CD4-positive, CD25-positive, alpha-beta regulatory T cell (primary cell): ENCODE measurements at places on chromosomes 6 and 20. TPM values are rescaled to one million over a fixed set of nuclear protein-coding genes. Genes with fewer than 3 reads are reported as not detected.

NKAIN4 gene
- not detected for total RNA-seq

PRPH2 gene
- total RNA-seq, result not detected

LBP gene
- total RNA-seq, result not detected

BPIFB4 gene
- not detected for total RNA-seq

PPP1R3G gene
- 0.10 TPM for total RNA-seq

WFDC5 gene
- not detected for total RNA-seq

FAM162B gene
- total RNA-seq, result not detected

TSPO2 gene
- total RNA-seq, result not detected

TBXT gene
- total RNA-seq, result not detected

CPXM1 gene
- total RNA-seq, result 1.2 TPM

DNA sequence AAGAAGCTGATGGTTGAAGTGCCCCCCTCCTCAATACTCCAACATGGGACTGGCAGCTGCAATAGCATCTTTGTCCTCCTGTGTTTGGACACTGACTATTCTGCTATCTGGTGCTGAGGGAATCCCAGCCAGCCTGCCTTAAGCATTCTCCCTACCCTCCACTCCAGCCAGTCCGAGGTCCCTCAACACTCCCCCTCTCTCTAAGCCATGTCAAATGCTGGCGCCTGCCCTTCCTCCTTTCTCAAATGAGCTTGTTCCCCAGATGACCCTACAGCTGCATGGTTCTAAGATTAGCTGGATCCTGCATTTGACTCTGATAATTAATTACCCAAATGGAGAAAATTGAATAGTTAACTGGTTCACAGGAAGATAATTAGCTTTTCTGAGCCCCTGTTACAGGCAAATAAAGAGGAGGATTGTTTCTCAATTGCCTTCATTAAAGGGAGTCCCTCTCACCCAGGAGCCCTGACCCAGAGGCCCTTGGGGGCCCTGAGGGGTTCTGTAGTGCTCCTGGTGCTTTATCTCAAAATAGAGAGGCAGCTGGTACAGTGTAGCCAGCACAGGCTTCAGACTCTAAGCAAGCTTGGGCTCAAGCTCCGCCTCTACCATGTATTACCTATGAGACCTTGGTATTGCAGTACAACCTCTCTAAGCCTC, 37.9 kb upstream of the CHD6 start:
- H3K4me3 ChIP-seq, result no peak overlapping the region
- DNase-seq, result no peak
- H3K36me3 ChIP-seq, result no peaks in the 10 kb centered on the region
- no peaks in the 10 kb centered on the region for H3K4me1 ChIP-seq
- H3K27me3 ChIP-seq, result peaks cover 4% of the 10 kb centered on the region

- H3K4me1 ChIP-seq, result no peaks in the 10 kb centered on the region
- H3K36me3 ChIP-seq, result no peaks in the 10 kb centered on the region
- no peak for DNase-seq
Measured at GRCh38 chr6:142290851-142291250, 11.0 kb upstream of the ADGRG6 start.

DNA sequence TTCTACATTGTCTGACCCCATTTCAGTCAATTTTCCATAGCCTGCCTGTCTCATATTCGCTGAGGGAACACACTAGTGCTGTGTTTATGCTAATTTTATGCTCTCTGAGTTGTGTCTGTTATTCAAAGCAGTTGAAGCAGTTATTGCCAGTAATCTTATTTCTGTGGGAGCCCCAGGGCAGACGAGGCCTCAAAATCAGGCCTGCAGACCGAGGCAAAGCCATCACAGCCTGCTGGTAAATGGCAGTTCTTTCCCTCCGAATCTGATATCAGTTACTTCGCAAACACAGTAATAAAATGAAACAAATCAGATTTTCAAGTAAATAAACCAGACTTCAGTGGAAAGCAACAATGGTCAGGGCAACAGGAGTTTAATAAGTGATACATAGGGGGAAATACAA, 508.4 kb downstream of the PKHD1 start:
- no peak for DNase-seq
- H3K27ac ChIP-seq, result no peak overlapping the region
- H3K27me3 ChIP-seq, result no peaks in the 10 kb centered on the region
- H3K36me3 ChIP-seq, result no peaks in the 10 kb centered on the region
- H3K4me1 ChIP-seq, result no peaks in the 10 kb centered on the region

- DNase-seq, result no peak
- no peak overlapping the region for H3K4me3 ChIP-seq
- no peaks in the 10 kb centered on the region for H3K4me1 ChIP-seq
- no peak overlapping the region for H3K27ac ChIP-seq
- no peaks in the 10 kb centered on the region for H3K36me3 ChIP-seq
- no peaks in the 10 kb centered on the region for H3K27me3 ChIP-seq
Measured at GRCh38 chr6:131255911-131256310, 120.6 kb downstream of the AKAP7 start.

- peaks cover 35% of the 10 kb centered on the region for H3K36me3 ChIP-seq
- peak; percentile 34 for DNase-seq
- H3K27ac ChIP-seq, result peak overlapping the region; percentile 67
- no peaks in the 10 kb centered on the region for H3K27me3 ChIP-seq
Measured at GRCh38 chr20:63942250-63942951, 13.8 kb downstream of the UCKL1 start.

- H3K4me3 ChIP-seq, result no peak overlapping the region
- peaks cover 21% of the 10 kb centered on the region for H3K36me3 ChIP-seq
- DNase-seq, result no peak
- H3K4me1 ChIP-seq, result peaks cover 61% of the 10 kb centered on the region
- H3K27me3 ChIP-seq, result no peaks in the 10 kb centered on the region
Measured at GRCh38 chr20:51493346-51493791, 49.1 kb downstream of the NFATC2 start.

- H3K4me3 ChIP-seq, result no peak overlapping the region
- no peaks in the 10 kb centered on the region for H3K27me3 ChIP-seq
- no peaks in the 10 kb centered on the region for H3K36me3 ChIP-seq
- H3K27ac ChIP-seq, result no peak overlapping the region
Measured at GRCh38 chr20:57891014-57891413, 181.2 kb upstream of the PMEPA1 start.

- no peak for DNase-seq
- no peak overlapping the region for H3K27ac ChIP-seq
- no peak overlapping the region for H3K4me3 ChIP-seq
- H3K27me3 ChIP-seq, result no peaks in the 10 kb centered on the region
Measured at GRCh38 chr6:8432614-8433013, 2.7 kb downstream of the SLC35B3 start.

GRCh38 chr6:74814440-74814839, 391.4 kb downstream of the COL12A1 start:
- DNase-seq, result no peak
- no peaks in the 10 kb centered on the region for H3K4me1 ChIP-seq
- no peaks in the 10 kb centered on the region for H3K36me3 ChIP-seq
- H3K4me3 ChIP-seq, result no peak overlapping the region
- no peak overlapping the region for H3K27ac ChIP-seq

DNA sequence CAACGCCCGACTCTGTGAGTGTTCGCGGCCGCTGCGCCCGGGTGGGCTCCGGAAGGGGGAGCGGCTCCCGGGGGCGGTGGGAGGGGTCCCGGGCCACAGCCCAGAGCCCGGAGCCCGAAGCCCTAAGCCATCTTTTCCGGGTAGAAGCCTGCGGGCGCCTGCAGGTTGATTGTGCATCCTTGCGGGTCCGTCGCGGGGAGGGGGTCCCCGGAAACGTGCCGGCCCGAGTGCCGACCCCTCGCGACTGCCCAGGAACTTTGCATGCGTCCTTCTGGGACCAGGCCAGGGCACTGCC, 413 bp downstream of the PTPRA start:
- peak; percentile 67 for DNase-seq
- H3K36me3 ChIP-seq, result no peaks in the 10 kb centered on the region
- no peaks in the 10 kb centered on the region for H3K27me3 ChIP-seq
- peak overlapping the region; percentile 80 for H3K4me3 ChIP-seq

GRCh38 chr6:5126214-5126613, 41.1 kb downstream of the PPP1R3G start:
- H3K36me3 ChIP-seq, result no peaks in the 10 kb centered on the region
- no peak for DNase-seq
- H3K27ac ChIP-seq, result no peak overlapping the region
- no peaks in the 10 kb centered on the region for H3K4me1 ChIP-seq
- H3K4me3 ChIP-seq, result no peak overlapping the region
- H3K27me3 ChIP-seq, result no peaks in the 10 kb centered on the region

- no peak overlapping the region for H3K27ac ChIP-seq
- H3K36me3 ChIP-seq, result no peaks in the 10 kb centered on the region
- H3K4me3 ChIP-seq, result no peak overlapping the region
- no peak for DNase-seq
- peaks cover 19% of the 10 kb centered on the region for H3K4me1 ChIP-seq
- H3K27me3 ChIP-seq, result no peaks in the 10 kb centered on the region
Measured at GRCh38 chr6:158010591-158011477, 29.2 kb downstream of the SYNJ2 start.

GRCh38 chr6:135985471-135985870, 134.0 kb downstream of the PDE7B start:
- H3K4me3 ChIP-seq, result no peak overlapping the region
- no peaks in the 10 kb centered on the region for H3K4me1 ChIP-seq
- no peak overlapping the region for H3K27ac ChIP-seq
- H3K27me3 ChIP-seq, result no peaks in the 10 kb centered on the region
- no peak for DNase-seq

GRCh38 chr6:15026832-15027231, 219.0 kb upstream of the JARID2 start:
- no peak overlapping the region for H3K27ac ChIP-seq
- H3K4me1 ChIP-seq, result no peaks in the 10 kb centered on the region
- no peak for DNase-seq
- H3K36me3 ChIP-seq, result no peaks in the 10 kb centered on the region
- H3K4me3 ChIP-seq, result no peak overlapping the region
- H3K27me3 ChIP-seq, result no peaks in the 10 kb centered on the region

DNA sequence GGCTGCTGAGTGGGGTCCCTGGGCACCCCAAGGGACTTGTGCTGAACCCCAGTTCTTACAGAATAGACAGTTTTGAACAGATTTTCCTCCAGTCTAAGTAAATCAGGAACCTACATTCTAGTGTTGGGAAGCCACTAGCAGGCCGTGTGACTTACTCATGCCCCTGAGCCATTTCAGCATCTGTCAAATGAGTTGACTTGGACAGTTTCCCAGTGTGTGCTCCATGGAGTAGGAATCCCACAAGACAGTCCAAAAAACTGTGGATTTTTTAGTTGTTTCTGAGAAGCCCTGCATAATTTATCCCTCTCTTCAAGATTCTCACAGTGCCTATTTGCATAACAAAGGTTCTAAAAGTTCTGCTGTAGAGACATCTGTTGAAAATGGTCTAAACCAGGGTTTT, 2.1 kb downstream of the GABRR2 start:
- no peaks in the 10 kb centered on the region for H3K27me3 ChIP-seq
- H3K4me1 ChIP-seq, result no peaks in the 10 kb centered on the region
- H3K4me3 ChIP-seq, result no peak overlapping the region
- H3K27ac ChIP-seq, result no peak overlapping the region
- no peak for DNase-seq
- H3K36me3 ChIP-seq, result no peaks in the 10 kb centered on the region

- H3K27ac ChIP-seq, result no peak overlapping the region
- no peaks in the 10 kb centered on the region for H3K27me3 ChIP-seq
- H3K36me3 ChIP-seq, result no peaks in the 10 kb centered on the region
- no peak overlapping the region for H3K4me3 ChIP-seq
Measured at GRCh38 chr6:145241721-145242120, 493.6 kb downstream of the EPM2A start.

GRCh38 chr6:90008908-90009501, 114.7 kb downstream of the GJA10 start:
- no peak overlapping the region for H3K27ac ChIP-seq
- no peak for DNase-seq
- H3K4me1 ChIP-seq, result no peaks in the 10 kb centered on the region
- no peaks in the 10 kb centered on the region for H3K27me3 ChIP-seq
- no peak overlapping the region for H3K4me3 ChIP-seq

- DNase-seq, result no peak
- peaks cover 5% of the 10 kb centered on the region for H3K36me3 ChIP-seq
- peaks cover 67% of the 10 kb centered on the region for H3K4me1 ChIP-seq
- H3K4me3 ChIP-seq, result peak overlapping the region; percentile 33
- no peaks in the 10 kb centered on the region for H3K27me3 ChIP-seq
Measured at GRCh38 chr6:142822383-142822782, 122.6 kb downstream of the HIVEP2 start.

- H3K4me1 ChIP-seq, result no peaks in the 10 kb centered on the region
- H3K27ac ChIP-seq, result no peak overlapping the region
- no peaks in the 10 kb centered on the region for H3K36me3 ChIP-seq
- no peaks in the 10 kb centered on the region for H3K27me3 ChIP-seq
- H3K4me3 ChIP-seq, result no peak overlapping the region
Measured at GRCh38 chr20:11395581-11395980, 522.1 kb upstream of the BTBD3 start.

- no peaks in the 10 kb centered on the region for H3K27me3 ChIP-seq
- no peaks in the 10 kb centered on the region for H3K4me1 ChIP-seq
- H3K4me3 ChIP-seq, result no peak overlapping the region
- H3K27ac ChIP-seq, result no peak overlapping the region
- DNase-seq, result no peak
- no peaks in the 10 kb centered on the region for H3K36me3 ChIP-seq
Measured at GRCh38 chr20:63130658-63131577, 85.0 kb downstream of the YTHDF1 start.

GRCh38 chr6:15020119-15020770, 225.6 kb upstream of the JARID2 start:
- no peaks in the 10 kb centered on the region for H3K36me3 ChIP-seq
- no peak for DNase-seq
- H3K4me1 ChIP-seq, result no peaks in the 10 kb centered on the region

DNA sequence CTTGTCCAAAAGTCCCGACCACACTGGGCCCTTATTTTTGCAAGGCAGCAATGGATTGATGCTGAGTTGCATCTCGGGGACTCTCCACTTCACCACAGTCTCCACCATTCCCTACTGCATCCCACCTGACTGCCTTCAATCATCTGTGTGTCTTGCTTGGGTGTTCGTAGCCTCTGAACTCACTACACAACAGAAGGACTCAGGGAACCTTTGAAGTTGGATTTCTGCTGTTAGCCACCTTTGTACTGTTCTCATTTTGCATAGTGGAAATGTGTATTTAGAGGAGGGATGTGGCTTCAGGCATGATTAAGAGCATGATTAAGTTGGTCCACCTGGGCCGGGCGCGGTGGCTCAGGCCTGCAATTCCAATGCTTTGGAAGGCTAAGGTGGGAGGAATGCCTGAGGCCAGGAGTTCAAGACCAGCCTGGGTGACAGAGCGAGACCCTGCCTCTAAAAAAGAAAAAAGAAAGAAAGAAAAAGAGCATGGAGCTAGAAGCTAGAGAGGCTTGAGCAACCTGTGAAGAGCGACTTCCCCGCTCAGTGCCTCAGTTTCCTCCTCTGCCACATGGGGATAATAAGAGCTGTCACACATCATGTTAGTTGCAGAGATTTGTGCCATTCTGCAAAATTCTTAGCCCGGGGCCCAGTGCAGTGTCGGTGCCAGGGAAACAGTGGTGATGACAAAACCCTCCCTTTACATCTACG, 121.3 kb upstream of the PTPN1 start:
- H3K36me3 ChIP-seq, result no peaks in the 10 kb centered on the region
- no peak for DNase-seq
- no peaks in the 10 kb centered on the region for H3K4me1 ChIP-seq

DNA sequence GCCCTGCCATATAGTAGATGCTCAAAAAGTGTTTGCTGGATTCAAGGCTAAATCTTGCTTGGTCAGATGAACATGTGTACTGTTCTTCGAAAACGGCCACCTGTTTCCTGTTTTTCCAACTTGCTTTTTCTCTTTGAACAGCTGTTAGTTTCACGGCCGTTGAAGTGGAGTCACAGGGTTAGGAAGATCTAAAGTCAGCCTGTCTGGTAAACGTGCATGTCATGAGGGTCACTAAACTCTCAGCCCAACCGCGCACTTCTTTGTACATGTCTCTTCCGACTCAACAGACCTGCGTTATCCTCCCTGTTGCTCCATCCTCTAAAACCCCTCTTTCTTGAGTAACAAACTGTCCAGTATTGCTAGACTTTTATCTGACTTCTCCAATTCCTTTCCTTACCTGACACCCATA, 93.2 kb upstream of the MAN1A1 start:
- H3K27me3 ChIP-seq, result no peaks in the 10 kb centered on the region
- no peak overlapping the region for H3K27ac ChIP-seq
- DNase-seq, result no peak
- no peak overlapping the region for H3K4me3 ChIP-seq
- no peaks in the 10 kb centered on the region for H3K36me3 ChIP-seq
